ENCODE measurements at places on chromosomes 7 and 10.

DNA sequence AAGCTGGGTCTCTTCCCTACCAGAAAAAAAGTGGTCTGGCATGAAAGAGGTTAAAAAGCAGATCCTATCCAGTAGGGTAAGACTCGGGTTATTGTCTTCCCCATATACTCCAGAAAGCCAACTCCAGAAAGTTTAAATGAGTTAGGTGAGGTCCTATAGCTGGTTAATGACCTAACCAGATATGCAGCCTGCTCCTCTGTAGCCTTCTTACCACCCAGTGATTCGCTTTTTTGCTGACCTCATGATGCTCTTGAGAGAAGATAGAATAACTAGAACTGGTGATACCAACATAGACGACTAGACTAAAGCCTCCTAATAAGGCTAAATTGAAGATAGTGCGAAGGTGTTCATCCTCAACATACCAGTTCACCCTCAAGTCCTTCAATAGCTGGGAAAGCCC, 675 bp upstream of the GIMAP1 start:
- no peak for DNase-seq

GRCh38 chr7:155753446-155753965, 58.8 kb downstream of the SHH start:
- no peak for DNase-seq

DNA sequence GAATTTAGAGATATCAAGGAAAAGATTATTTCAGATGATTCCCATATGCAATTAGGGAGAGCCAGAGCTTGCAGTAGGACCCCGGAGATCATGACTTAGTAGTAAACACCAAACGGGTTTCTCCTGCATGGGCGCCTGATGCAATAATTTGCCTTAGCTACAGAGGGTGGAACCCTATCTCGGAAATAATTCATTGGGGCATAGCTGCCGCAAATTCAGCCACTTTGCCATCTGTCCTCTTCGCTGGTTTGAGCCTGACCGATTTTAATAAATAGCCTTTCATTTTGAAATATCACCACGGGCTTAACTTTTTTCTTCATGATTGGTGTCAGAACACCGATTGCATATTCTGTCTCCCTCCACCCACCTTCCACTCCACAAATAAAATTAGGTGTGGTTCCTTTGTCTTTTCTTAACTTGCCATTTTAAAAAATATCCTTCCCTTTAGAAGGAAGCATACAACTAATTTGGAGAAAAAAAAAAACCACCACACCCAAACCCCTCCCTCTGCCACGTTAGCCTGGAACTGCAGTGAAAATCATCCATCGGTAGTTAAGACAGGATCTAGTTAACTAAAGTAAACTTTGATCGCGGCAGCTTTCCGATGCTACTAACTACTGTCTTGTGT, 1.4 kb downstream of the GARS1 start:
- DNase-seq: no peak

GRCh38 chr10:109929501-109930219, 6.3 kb upstream of the XPNPEP1 start:
- peak; percentile 66 for DNase-seq

DNA sequence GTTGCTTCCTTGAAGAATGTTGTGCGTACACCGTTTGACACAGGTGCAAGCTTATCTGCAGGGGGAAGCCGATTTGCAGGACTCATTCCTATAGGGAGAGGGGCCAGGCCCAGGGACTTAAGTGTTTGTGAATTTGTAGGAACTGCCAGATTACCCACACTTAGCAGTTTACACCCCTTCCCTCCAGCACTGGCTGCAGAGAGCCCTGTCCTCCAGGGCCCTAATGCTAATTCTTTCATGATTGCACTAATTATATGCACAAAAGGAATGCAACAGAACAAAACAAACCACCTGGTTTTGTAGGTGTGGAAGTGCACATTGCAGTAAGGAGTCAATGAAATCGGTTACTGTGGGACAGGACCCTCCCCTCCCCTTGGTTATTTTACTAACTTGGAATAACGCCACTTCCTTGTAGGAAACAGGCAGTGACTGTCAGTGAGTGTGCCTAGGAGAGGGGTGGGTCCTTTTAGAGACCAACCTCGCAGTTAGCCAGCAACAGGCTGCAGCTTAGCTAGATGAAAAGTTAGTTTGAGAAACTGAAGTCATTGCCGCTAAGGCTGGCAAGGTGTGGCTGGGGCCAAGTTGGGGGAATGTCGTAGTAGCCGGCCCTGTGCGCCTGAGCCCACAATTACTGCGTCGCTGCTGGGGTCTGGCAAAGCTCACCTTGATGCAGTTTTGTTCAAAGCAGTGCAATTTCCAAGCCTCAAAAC, 60.6 kb downstream of the CUX1 start:
- no peak for DNase-seq

DNA sequence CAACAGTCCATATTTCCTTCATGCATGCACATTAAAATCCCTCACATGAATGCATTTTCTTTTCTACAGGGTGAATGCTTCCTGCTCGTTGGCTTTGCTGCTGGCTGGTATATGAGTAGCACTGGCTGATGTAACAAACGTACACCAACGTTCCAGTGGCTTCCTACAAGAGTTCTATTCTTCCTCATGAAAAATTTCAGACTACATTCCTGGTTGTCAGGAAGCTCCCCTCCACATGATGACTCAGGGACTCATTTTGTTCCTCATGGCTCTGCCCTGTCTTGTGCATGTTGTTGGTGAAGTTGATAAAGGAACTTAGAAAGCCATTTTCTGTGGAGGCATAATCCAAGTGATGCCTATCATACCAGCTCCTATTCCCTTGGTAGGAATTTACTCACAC, 470.7 kb upstream of the KLF6 start:
- DNase-seq: peak; percentile 16

GRCh38 chr7:141239661-141240060, 165.8 kb downstream of the TMEM178B start:
- no peak for DNase-seq

GRCh38 chr7:26332698-26333097, 41.0 kb downstream of the SNX10 start:
- DNase-seq: no peak

DNA sequence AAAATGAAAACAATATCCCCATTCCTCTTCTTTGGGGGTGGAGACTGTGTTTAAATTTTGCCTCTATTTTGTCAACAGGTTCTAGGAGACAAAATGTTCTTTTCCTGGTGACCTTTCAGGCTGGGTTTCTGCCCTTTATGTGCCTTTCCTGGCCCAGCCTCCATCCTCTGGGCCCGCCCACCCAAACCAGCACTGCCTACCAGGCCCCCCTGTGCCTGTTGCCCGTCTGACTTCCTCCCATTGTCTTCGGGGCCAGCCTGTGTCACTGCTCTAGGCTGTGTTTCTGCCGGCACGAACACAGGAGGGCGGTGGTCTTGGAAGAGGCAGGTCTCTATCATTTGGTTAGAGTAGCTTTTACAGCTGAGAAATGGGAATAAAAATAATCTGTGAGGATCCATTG, 13.9 kb downstream of the TSPAN14 start:
- no peak for DNase-seq

DNA sequence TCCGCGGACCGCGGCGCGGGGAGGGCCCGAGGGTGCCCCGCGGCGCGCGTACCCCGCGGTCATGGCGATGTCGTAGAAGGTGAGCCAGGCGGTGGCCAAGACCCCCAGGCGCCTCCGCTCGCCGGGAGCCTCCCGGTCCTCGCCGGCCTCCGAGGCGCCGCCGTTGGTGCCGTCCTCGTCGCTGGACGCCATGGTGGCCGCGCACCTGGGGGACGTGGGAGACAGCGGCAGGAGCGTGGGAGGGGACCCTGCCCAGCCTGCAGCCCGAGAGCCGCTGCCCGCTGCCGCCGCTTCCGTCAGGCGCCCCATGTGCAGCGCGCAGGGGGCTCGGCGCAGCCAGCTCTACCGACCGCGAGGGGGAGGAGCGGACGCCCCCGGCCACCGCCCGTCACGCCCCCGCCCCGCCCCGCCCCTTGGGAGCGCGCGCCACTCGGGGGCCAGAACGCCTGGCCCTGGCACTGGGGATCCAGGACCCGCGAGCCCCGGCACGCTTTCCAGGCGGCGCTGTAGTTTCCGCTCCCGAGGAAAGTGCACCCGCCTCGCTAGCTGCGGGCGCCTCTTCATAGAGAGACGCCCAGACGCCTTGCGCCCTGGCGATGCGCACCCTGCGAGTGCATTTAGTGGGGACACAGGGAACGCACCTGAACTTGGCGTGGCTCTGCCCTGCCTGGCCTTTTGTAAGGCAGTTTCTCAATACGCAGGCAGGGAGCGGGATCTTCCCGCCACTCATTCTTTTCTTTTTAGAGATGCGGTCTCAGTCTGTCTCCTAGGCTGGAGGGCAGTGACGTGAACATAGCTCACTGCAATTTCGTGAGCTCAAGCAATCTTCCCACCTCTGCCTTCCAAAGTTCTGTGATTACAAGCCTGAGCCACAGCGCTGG, at the start of gene HACD1:
TSS of gene HACD1 (minus strand) at position 344 of the 881 bp plus-strand sequence. CDS start at position 309, 35 bp downstream.
- peak; percentile 55 for DNase-seq

GRCh38 chr10:119776536-119776935, 50.7 kb downstream of the INPP5F start:
- DNase-seq: no peak

DNA sequence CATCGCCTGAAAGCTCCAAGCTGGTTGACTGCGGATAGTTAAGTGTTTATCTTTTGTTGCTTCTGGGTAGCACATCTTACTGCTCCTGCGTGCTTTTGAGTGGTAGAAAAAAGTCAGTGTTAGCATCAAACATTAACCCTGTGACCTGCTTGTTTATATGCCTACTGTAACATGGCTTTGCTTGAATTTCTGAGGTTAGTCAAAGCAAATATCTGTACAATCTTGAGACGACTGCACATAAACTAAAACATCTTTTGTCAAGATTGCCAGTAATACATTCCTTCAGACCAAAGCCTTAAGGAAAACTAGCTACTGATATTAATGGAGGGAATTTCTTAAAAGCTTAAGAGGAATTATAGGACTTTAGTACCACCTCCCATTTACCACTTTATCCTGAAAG, 163.7 kb downstream of the BAMBI start:
- DNase-seq: no peak

- DNase-seq: peak; percentile 54
These were observed 110.4 kb downstream of the SFMBT2 start for GRCh38 chr10:7300384-7300971.

DNA sequence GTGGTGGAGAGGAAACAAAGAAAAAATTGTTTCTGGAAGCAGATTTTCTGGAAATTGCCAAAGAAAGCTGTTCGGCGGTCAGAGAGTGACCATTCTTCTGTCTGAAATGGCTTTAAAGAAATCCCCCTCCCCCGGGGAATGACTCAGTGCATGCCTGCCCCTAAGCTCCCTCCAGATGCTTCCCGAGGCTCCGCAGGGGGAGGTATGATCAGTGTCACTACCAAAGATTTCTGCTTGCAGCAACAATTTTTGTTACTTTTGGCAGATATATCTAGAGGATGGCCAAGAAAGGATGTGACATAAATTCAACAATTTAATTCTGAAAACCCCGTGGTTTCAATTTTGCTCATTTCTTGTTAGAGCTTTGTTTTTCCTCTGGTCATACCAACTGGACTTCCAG, 163.9 kb downstream of the JCAD start:
- peak; percentile 88 for DNase-seq

GRCh38 chr7:154387252-154387651, 335.1 kb downstream of the DPP6 start:
- no peak for DNase-seq

GRCh38 chr10:75397496-75398199, 3.9 kb downstream of the ZNF503 start:
- peak; percentile 46 for DNase-seq

GRCh38 chr10:107813451-107814162, 649.1 kb upstream of the SORCS1 start:
- DNase-seq: peak; percentile 9

- DNase-seq: no peak
These were observed 9.0 kb downstream of the PRF1 start for GRCh38 chr10:70593513-70593890.

- no peak for DNase-seq
These were observed 311.7 kb upstream of the NFE2L3 start for GRCh38 chr7:25840209-25840792.

GRCh38 chr7:44622342-44623151, 16.1 kb downstream of the OGDH start:
- DNase-seq: peak; percentile 43

- no peak for DNase-seq
These were observed 80.7 kb downstream of the GCC1 start for GRCh38 chr7:127504715-127505114.

GRCh38 chr7:101985903-101986734, 168.7 kb downstream of the CUX1 start:
- DNase-seq: no peak

DNA sequence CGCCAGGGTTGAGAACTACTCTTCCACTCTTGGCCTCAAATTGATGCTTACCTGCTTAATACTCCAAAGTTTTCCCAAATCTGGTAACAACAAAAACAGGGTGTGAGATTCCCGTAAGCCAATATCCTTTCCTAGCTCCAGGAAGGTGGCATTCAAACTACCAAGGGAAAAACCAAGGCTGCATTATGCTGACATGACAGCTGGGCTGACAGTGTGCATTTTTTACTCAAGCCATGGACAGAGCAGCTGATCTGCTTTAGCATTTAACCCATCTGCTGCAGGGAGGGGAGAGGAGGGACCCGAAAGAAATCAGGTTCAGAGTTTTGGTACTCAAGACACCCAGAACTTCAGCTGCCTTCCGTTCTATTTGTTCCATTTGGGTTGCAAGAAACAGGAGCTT, 49.8 kb upstream of the RAPGEF5 start:
- no peak for DNase-seq

DNA sequence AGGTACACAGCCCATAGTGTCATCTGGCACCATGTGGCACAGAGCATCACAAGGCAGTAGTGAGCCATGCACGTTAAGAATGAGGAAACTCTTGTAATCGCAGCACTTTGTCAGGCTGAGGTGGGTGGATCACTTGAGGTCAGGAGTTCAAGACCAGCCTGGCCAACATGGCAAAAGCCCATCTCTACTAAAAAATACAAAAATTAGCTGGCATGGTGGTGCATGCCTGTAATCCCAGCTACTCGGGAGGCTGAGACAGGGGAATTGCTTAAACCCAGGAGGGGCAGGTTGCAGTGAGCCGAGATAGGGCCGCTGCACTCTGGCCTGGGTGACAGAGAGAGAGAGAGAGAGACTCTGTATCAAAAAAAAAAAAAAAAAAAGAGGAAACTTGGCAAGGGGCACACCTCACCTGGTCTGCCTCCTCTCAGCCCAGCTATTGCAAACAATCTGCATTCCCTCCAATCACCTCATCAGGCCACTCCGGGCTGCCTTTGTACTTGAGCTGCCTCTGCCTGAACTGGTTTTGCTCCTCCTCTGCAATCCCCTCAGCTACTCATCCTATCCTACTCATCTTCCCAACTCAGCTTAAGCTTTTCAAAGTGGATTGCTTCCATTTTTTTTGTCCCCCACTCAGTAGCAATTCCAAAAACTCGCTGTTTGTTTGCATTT, 46.0 kb upstream of the OPTN start:
- no peak for DNase-seq

GRCh38 chr7:149284343-149284742, 22.3 kb downstream of the ZNF783 start:
- DNase-seq: no peak

GRCh38 chr10:131885391-131886165, 15.2 kb upstream of the PPP2R2D start:
- DNase-seq: peak; percentile 78

DNA sequence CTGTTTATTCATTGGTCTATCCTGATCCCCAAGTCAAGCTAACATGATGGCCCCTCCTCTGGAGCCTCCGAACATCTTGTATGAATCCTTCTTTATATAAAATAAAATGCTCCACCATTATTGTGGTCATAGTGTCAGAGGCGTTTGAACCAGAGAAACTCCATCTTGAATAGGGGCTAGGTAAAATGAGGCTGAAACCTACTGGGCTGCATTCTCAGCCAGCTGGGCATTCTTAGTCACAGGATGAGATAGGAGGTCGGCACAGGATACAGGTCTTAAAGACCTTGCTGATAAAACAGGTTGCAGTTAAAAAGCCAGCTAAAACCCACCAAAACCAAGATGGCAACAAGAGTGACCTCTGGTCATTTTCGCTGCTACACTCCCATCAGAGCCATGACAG, 905.8 kb upstream of the AUTS2 start:
- no peak for DNase-seq
